ENCODE measurements at places on chromosomes 2 and 18.

DNA sequence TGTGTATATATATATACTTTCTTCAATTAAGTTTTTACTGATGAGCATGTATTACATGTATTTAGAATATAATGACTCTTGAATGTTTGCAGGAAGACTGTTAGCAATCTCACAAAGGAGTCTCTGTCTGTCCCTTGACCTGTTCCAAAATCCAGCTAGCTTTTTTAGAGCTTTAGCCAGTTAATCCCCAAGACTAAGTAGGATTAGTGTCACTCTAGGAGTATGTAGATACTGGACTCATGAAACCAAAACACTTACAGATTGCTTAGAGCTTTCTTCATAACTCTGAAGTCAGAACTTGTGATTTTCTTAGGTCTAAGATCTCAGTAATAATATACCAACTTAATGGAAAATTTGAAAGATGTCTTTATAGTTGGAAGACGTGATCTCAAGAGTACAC, 2.2 kb downstream of the UBXN4 start:
- DNase-seq: no peak

DNA sequence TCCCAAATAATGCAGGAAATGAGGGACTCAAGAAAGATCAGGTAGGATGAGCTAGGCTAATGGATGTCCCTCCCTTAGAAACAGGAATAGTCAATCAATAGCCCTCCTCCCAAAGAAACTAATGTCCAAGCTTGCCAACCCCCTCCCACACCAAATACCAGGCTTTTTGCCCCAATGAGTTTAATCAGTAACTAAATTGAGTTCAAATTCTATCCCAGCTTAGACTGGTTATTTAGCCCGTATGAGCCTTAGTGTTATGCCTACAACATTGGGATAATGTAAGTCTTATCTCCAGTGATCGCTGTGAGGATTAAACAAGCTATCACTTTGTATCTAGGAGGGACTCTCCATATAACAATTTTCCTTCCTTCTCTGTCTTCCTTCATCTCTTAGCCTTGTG, 310.7 kb downstream of the DPP10 start:
- no peak for DNase-seq

- DNase-seq: no peak
These were observed 140.2 kb downstream of the PLCL1 start for GRCh38 chr2:197944416-197945096.

- no peak for DNase-seq
These were observed 14.4 kb upstream of the VRK2 start for GRCh38 chr2:58032016-58032763.

GRCh38 chr2:25132299-25132635, 36.1 kb downstream of the POMC start:
- no peak for DNase-seq

DNA sequence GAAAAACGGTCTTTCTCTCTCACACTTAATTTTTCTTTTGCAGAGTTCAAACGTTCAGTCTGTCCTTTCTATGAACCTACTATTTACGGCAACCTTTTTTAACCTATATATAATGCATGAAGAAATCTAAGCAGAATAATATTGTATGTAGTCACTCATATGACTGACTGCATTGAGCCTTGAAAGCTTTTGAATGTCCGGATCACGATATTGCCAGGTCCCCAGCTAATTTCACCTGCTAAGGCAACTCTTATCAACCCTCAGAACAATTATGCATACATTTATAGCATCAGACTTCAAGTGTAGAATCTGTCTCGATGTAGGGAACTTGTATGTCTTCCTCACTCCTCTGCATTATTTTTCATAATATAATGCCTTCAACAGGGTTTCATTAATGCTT, 1083.8 kb upstream of the KLHL29 start:
- no peak for DNase-seq

- DNase-seq: no peak
These were observed 79.4 kb upstream of the FAM117B start for GRCh38 chr2:202555356-202555755.
